AG10803 (cell line): ENCODE measurements at places on chromosomes 13 and 19.

DNA sequence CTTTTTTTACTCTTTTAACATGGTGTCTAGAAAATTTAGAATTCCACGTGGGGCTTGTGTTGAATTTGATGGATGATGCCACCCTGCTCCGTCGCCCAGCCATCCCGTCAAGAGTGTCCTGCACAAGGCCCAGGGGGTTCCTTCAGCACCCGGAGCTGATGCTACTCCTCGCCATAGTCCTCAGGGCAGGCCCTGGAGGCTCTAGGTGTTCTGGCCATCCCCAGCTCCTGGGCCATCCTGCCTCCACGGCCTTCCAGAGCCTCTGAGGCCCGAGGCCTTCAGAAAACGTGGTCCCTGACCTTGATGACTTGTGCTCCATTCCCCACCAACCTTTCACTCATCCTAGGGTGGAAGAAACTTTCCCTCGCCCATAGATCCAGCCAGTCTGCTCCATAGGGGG, 3.3 kb downstream of the AKT1S1 start:
- DNase-seq: no peak

DNA sequence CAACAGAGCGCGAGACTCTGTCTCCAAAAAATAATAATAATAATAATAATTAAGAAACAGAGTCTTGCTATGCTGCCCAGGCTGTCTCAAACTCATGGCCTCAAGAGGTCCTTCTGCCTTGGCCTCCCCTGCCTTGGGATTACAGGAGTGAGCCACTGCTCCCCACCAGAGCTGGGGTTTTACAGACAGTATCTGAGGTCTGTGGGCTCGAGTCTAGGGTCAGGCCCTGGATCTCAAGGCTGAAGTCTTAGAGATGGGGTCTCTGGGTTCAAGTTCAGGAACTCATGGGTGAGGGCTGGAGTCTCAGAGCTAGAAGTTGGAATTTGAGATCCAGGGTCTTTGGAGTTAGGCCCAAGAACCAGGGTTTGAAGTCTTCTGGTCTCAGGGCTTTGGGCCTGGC, 3.5 kb downstream of the IL11 start:
- DNase-seq: no peak

GRCh38 chr13:85564598-85564997, 234.6 kb downstream of the SLITRK6 start:
- no peak for DNase-seq

DNA sequence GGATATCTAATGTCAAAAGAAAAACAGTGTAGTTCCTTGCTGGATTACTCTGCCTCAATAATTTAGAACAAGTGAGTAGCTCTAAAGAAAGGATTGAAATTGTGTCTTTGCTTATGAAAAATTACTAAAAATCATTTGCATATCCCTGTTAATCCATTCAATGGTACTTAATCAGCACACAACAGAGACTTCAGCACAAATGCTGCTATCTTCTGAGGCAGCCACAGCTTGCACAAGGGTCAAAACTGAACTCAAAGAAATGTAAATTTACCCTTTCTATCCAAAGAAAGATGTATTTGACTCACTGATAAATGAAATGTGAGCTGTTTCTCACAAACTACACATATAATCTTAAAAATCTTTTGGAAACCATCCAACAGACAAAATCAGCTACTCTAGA, 116.2 kb downstream of the LHFPL6 start:
- DNase-seq: no peak

DNA sequence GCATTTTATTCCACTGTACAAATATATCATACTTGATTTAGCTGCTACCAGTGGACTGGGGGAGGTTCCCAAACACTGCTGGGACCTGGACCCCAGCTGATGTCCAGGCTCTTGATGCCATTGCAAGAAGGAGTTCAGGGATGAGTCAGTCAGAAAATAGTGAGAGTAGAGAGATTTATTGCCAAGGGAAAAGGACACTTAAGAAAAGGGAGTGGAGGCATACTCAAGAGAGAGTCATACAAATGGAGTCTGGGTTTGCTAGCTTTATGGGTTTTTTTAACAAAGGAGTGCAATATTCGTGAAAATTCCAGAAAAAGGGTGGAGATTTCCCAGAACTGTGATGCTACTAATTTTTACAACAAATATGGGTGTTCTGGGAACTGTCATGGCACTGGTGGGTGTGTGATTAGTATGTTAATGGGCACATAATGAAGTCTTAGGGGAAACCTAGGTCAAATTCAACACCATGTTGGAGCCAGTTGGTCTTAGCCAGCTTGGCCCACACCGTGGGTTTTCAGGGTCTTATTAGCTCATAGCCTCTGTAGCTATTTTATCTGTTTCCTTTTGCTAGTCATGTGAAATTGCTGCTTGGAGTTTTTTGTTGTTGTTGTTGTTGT, 36.2 kb downstream of the GPC6 start:
- DNase-seq: peak; percentile 77

GRCh38 chr19:27805848-27806247, 1407.1 kb downstream of the UQCRFS1 start:
- DNase-seq: no peak

- no peak for DNase-seq
Observed at GRCh38 chr13:47142105-47142504, 245.3 kb upstream of the HTR2A start.

GRCh38 chr13:100068133-100068931, 20.6 kb upstream of the PCCA start:
- no peak for DNase-seq
